ENCODE measurements at places on chromosomes 1 and 21.

- no peak for DNase-seq
Observed at GRCh38 chr1:21703318-21703963, 34.3 kb upstream of the RAP1GAP start.

DNA sequence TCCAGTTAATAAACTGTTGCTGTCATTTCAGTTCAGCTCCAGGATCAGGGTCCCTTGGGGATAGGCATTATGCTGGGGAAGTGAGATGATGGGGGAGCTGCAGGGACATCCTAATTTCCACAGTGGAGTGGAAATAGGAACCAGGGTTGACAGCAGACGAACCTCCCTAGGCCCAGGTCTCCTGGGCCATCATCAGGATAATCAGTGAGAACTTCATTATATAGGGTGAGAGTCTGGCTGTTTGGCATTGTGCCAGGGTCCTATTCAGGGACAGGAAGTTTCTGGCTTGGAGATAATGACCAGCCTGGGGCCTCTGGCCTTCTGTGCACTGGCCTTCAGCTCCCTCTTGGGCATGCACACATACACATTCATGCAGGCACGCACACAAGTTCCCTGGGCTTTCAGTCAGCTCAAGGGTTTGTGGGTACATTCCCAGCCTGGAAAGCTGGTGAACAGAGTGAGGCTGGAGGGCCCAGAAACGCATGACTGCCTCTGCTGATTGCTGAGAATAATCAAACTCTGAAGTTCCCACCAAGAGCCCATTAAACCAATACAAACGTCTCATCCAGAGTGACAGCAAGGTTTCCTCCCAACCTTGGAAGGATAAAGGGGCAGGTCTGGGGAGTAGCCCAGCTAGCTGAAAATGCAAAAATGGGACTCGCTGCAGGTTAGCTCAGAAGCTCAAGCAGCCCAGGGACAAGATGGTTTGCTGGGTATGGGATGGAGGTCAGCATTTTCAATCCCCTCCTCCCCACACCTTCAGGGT lies 13.9 kb upstream of the LRIG2 start:
- no peak for DNase-seq

DNA sequence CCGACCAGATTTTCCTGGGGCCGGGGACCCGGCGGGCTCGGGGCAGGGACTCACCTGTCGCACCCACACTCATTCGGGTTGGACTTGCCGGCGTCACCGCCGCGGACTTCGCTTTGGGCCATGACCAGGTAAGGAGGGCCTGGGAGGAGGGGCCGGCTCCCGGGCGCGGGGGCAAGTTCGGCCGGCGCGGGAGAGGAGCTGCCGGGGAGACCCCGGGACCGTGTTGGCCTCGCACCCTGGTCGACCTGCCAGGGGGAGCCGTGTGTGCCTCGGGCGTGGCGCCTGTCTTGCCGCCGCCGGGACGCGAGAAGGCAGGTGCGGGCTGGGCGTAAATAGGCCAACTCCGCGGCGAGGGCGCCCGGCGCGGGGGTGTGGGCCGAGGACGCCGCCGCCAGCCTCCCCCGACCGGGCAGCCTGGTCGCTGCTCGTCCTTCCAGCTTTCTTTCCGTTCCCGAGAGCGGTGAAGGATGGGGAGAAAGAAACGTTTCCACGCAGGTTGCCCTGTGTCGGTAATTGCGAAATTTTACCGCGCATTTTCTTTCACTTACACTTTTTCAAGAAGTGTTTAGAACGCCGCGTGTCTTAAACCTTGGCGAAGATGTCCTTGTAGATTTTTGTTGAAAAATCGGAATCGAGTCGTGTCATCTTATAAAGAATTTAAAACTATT lies 558 bp downstream of the USP1 start:
- no peak for DNase-seq

DNA sequence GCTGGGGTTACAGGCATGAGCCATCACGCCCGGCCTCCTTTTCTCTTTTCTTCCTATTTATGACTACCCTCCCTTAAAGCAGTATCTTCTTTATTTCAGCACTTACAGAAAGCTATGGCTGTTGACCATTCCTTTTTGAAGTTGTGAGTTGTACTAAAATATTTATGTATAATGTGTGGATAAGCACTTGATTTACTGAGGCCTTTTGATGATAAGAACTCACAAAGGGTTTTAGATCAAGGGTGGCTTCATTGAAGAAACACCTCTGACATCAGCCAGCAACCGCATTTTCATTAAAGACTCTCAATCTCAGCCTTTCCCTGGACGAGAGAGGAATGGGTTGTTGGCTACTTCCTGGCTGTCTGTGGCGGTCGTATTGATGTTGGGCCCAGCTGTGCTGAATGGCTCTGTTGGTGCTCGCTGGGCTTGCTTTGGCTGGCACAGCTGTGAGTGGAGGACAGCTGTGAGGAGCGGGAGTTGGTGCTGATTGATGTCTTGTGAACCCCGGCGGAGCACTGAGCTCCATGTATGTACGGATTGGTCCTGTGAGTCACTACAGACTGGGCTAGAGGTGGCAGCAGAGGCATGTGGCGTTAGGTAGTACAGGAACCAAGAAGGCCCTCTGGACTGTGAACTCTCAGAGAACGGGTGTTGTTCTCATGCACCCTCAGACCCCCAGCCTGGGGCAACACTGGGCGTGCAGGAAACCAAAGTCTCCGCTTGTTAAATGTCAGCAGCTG lies 208.8 kb downstream of the KIF26B start:
- peak; percentile 54 for DNase-seq

DNA sequence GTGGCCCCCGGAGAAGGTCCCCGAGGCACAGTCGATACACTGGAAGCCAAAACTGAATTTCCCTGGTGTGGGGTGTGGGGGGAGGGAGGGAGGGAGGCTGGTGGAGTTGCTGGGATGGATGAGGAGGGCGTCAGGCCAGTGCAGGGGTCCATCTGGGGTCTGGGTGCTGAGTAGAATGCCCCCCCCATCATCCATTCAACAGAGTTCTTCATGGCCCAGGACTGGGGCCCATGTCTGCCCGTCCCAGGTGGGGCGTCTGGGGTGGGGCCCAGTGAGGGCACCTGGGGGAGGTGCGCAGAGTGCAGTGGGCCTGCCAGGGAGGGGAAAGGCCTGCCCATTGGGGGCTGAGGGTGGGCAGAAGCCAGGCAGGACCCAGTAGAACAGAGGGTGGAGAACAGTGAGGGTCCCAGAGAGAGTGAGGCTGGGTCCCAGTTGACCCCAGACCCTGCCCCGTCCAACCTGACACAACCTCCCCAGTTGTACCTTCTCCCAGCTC lies 1.9 kb downstream of the TNFRSF18 start:
- peak; percentile 25 for DNase-seq

DNA sequence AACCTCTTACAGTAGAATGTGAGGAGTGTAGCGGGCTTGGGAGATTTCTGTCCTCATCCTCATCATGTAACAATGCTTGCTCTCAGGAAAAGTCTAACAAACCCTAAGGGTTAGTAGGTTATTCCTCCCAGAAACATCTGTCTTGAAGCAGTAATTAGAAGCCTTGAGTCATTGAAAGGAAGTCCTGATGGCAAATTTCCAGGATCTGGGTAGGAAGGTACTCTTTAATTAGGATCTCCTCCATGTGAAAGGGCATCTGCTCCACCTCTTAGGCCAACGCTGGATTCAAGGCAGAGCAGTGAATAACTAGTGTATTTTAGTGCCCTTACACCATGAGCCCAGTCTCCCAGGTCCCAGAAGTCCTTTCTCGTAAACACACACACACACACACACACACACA lies 106.6 kb upstream of the BARHL2 start:
- no peak for DNase-seq

GRCh38 chr1:35173909-35174540 lies 18.9 kb downstream of the SFPQ start:
- DNase-seq: no peak

GRCh38 chr1:82445827-82446226 lies 645.1 kb downstream of the ADGRL2 start:
- no peak for DNase-seq

DNA sequence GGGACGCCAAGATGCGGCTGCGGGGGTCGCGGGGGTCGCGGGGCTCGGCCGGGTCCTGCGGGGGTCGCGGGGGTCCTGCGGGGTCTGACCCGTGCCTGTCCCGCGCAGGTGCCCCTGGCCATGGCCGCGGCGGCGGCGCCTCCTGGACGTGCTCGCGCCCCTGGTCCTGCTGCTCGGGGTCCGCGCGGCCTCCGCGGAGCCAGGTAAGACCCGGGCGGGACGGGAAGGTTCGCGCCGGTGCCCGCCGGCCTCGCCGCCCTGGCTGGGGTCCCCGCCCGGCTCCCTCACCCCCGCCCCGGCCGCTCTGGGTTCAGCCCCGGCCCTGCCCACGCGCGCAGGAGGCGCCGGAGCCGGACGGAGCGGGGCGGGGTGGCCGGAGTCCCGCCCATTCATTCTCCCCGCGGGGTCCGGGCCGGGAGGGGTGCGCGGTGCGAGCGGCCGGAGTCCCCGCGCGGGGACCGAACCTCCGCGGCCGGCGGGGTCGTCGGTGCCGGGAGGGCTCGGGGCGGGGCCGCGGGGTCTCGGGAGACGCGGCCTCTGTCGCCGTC lies 380 bp downstream of the COL18A1 start:
- peak; percentile 53 for DNase-seq

DNA sequence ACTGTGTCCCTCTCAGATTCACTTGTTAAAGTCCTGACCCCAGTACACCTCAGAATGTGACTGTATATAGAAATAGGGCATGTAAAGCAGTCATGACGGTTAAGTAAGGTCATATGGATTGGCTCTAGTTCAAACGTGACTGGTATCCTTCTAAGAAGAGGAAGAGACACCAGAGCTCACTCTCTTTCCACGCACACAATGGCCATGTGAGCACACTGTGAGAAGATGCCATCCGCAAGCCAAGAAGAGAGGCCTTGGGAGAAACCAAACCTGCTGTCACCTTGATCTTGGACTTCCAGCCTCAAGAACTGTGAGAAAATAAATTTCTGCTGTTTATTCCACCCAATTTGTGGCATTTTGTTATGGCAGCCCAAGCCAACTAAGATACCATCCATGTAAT lies 56.8 kb upstream of the IRF2BP2 start:
- DNase-seq: no peak

GRCh38 chr1:39142401-39143060 lies 62.0 kb upstream of the MACF1 start:
- DNase-seq: no peak

- DNase-seq: no peak
Observed at GRCh38 chr1:53625049-53625448, 113.9 kb downstream of the GLIS1 start.

DNA sequence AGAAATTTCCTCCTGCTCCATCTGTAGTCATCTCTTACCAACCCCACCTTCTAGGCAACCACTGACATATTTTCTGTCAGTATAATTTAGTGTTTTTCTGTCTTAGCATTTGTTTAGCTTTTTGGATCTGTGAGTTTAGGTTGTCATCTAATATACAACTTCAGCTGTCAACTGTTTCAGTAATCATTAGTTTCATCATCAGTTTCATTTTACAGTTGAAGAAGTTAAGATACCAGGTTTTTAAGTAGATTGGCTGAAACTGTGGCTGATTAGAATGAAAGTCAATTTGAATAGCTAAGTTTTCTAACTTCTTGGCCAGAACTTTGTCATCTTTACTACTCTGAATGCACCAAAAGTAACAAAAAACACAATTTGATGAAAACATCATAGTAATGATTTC lies 1957.3 kb downstream of the NCAM2 start:
- no peak for DNase-seq

GRCh38 chr1:159266832-159267231 lies 35.3 kb upstream of the FCER1A start:
- no peak for DNase-seq

- DNase-seq: no peak
Observed at GRCh38 chr1:107246775-107247345, 106.0 kb downstream of the NTNG1 start.

DNA sequence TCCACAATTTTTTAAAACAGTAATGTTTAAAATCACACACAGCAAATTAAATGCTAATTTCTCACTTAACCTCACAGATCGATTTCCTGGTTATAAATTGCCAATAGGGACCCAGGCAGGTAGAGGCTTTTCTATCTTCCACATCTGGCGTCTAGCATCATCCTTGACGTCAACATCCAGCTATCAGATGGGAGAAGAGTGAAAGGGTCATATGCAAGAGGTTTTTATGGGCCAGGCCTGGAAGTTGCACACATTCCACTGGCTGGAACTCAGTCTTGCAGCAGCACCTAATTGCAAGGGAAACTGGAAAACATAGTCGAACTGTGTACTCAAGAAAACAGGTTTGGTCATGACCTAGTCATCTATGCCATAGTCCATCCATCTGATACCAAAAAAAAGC lies 6.0 kb upstream of the EEIG2 start:
- no peak for DNase-seq

DNA sequence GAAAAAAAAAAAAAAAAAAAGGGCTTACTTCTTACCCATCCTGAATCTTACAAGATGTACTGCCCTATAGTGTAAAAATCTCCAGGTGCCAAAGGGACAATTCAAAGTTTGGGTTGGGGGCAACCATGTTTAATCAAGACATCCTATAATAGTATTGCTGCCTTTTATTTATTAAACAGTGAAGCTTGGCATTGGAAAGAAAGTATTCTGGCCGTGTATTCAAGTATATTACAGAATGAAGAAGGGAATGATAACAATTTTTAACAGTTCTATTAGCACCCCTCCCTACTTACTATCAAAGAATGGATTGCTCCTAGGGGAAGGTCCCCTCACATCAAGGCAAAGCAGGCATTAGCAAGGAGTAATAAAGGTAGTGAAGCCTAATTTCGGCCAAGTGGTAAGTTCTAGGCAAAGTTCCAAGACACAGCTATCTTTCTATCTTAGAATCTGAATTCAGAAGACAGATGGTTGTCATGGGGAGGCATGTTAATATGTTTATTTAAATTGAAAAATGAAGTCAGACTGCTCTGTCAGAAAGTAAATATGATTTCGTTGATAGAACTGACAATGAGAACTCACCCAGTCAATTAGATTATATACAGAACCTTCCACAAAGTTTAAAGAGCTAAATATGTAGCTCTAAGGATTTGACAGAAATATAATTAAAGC lies 24.6 kb downstream of the ST7L start:
- no peak for DNase-seq

DNA sequence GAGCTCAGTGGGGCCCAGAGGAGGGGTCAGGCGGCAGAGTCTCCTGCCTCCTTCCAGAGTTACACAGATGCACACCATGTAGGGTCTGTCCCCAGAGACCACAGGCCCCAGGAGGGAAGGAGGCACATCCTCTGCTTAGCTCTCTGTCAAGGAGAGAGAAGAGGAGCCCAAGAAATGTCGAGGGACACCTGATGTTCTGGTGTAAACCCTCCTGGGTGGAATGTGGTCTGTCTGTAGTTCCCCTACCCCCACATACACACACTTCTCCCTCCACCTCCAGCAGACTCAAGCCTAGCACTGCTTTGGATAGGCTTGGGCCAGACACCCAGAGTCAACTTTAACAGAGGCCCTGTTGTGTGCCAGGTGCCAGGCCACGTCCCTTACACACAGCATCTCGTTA lies 34.2 kb downstream of the KIF21B start:
- no peak for DNase-seq
